ENCODE measurements at places on chromosomes 11 and 22.
A peak's percentile ranks its signal among the peaks of the same experiment; 100 is the strongest.

- DNase-seq, result no peak
These were observed 13.7 kb downstream of the KMT5B start for GRCh38 chr11:68199295-68199987.

DNA sequence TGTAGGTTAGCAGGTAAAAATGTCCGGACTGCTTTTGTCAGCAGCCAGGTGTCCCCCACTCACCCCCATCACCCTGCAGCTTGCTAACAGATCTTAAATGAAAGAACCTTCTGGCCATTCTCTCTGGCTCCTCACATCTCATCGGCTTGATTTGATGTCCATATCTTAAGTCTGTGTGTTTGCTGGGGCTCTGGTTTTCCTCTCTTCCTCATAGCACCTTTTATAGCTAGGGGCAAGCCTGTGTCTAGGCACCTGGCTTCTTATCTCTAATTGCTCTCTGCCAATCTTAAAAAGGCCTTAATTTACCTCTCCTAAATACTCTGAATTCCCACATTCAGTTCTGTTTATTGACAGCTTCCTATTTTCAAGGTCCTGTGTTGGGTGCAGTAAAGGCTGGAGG lies 72.0 kb downstream of the ARHGAP42 start:
- DNase-seq, result no peak

- no peak for DNase-seq
These were observed 6.2 kb downstream of the MRGPRF start for GRCh38 chr11:69006816-69007215.

DNA sequence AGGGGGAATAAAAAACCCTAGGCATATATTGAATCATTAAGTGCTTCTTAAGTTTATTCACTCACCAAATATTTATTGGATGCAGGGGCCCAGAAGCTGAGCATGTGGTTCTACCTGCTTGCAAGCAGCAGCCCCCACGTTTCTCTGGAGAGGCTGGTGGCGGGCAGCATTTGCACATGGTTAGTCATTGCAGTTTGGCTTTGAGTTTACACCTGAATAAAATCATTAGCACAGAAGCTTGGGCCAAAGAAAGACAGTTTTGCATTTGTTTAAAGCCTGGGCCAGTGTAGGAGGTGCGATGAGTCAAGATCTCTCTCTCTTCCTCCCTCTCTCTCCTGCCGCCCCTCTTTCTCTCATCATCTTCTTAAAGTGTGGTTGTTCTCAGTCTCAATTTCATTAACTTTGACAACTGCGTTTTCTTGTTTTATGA lies 72.6 kb downstream of the C22orf31 start:
- no peak for DNase-seq

DNA sequence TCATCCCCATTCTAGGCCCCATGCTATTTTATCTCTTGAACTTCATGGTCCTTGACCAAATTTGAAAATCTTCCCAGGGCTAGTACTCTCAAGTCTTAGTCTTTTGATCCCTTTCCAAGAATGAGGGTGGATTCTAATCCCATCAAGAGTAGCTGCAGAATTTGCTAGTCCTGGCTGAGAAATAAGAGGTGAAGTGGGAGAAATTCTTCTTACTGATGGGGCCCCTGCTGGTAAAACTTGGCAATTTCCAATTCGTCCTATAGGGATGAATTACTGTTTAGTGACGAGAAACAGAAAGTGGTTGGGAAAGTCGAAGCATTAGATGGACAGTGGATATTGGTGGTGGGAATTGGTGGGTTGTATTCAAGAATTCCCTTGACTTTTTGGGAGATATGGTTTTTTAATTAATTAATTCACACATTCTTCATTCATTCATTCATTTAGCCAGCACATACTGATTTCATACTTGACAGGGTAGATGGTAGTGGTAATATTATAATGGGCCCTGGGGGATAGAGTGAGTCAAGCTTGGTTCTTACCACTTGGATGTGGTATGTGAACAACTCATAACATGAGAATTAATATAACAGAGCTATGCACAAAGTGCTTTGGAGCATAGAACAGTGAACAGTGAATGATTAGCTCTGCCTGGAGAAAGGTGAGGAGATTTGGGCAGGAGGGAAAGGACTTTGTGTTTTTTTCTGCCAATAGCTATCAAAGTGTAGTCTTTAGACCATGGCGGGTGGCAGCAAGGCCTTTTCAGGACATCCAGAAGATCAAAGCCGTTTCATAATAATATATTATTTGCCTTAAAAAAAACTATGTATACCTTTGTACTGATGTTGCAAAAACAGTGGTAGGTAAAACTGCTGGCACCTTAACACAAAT lies 103.8 kb downstream of the STIM1 start:
- DNase-seq, result peak; percentile 68

- DNase-seq, result no peak
These were observed 128.6 kb upstream of the SNX19 start for GRCh38 chr11:131044851-131045250.

Measured in HFFc6 (cell line).